ENCODE measurements at places on chromosomes 7 and 10.

DNA sequence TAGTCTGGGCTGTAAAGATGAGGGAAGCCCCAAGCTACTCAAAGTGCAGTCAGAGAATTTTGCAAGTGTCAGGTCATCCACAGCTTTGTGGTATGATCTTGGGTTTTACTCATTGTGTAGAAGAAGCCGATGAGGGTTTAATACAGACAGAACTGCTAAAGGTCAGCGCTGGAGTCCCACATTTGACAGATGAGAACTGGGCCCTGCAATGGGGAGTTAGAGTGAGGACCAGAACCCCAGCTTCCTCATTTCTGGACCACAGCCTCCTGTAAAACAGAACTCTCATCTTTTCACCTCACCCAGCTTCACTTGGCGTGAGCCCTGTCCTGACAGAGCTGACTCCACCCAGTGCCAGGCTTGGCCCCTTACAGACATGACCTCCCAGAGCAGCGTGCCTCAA, 20.1 kb downstream of the LRRC20 start:
- DNase-seq: no peak

DNA sequence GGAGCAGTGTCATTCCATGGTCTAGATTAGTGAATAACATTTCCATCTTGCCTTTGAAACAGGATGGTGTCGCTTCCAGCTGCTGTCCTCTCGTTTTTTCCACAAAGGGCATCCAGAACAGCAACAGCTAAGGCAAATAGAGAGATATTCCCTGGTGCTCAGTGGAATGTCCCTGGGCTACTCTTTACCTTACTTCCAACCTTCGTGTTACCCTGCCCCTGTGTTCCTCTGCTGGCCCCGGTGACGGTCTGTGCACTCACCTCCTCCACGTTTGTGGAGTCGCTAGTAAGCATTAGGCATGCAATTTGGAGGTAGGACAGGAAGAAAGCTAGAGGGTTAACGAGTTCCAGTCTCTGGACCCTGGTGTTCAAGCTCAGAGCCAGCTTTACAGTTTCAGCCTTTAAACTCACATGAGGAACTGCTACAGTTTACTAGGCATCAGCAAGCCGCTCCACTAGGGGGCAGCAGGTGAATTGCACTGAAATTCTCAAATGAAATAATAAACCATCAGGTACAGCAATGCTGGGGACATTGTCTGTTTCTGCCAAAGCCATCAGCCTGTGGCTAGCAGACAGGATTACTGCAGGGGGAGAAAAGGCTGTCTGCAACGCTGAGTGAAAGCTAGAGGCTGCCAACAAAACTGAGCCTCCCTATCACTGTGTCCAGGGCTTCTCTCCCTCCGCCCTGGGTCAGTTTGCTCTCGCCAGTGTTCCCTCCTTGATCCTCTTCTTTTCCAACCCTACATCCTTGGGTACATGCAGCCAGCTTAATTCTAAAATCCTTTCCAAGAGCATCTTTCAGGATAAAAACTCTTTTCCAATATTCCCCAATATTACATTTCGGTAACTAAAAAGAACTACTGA, 9.0 kb downstream of the MRPL32 start:
- DNase-seq: peak; percentile 41

GRCh38 chr7:15407910-15408309, 153.9 kb downstream of the AGMO start:
- no peak for DNase-seq

DNA sequence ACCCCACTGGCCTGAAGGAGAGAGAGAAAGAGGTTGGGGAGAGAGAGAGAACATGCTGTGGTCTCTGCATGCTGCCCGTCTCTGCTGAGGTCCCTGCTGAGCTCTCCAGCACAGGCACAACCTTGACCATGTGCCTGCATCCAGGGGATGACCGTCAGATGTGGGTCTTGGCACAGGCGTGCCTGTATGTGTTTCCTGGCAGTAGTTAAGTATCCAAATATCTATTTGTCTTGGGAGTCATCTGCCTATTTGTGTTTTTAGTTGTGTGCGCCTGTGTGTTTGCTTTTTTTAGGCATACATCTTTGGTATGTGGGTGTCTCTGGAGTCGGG, 1.9 kb upstream of the UNC5B start:
- DNase-seq: no peak

DNA sequence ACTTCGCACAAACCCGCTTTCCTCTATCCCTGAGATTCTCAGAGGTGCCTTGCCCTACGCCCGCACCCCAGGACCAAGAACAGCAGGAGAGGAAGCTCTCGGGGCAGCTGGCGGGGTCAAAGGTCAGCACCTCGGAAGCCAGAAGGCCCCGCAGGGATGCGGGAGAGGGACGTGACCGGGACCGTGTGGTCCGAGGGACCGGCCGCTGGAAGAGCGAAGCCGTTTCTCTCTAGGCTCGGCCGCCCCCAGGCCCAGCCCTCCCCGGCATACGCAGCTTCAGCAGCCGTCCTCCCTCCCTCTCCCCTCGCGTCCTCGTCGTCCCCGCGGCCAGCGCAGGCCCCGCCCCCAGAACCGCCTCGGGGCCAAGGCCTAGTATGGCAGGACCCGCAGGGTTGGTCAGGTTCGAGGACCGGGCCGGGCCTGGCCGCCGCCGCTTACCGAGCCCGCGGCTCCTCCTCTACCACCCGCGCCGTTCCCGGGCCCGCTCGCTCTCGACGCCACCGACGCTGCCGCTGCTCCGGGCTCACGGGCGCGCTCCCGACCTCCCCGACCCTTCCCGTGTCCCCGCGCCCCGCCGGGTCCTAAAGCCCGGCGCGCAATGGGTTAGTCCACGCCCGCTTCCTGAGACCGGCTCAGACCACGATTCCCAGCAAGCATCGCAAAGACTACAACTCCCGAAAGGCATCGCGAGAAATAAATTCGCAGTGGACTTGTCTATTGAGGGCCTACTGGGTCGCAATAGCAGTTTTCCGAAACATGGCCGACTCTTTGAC, at the start of gene ARMH3:
Gene ARMH3, minus strand, starts transcription at position 527 of the 773 bp plus-strand sequence. CDS start 16,059 bp downstream, outside the sequence.
- DNase-seq: peak; percentile 87

GRCh38 chr7:142523821-142524460, 225.3 kb upstream of the PRSS1 start:
- no peak for DNase-seq

Data from CD8-positive, alpha-beta memory T cell (primary cell).